ENCODE measurements at places on chromosomes 11 and 22.
A peak's percentile ranks its signal among the peaks of the same experiment; 100 is the strongest.

- no peak for DNase-seq
Measured at GRCh38 chr22:19042285-19043120, 79.7 kb downstream of the DGCR2 start.

- no peak for DNase-seq
Measured at GRCh38 chr11:96134602-96135001, 208.4 kb downstream of the MAML2 start.

DNA sequence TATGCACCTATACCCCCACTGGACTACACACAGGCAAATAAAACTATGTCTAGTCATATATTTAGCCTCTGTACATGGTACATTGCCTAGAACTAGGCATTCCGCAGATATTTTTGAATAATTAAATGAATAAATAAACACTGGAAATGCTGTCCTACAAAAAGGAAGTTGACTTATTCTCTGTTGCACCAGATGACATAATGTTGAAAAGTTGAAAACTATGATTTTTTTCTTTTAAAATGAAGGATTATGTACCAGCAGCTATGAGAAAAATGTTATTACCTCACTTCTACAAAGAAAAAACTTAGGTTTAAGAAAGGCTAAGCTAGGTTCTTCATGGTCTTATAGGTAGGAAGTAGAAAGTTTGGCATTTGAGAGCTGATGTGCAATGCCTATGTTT, 856.6 kb downstream of the METTL15 start:
- DNase-seq, result no peak

- no peak for DNase-seq
Measured at GRCh38 chr11:133020372-133020714, 512.0 kb downstream of the OPCML start.

DNA sequence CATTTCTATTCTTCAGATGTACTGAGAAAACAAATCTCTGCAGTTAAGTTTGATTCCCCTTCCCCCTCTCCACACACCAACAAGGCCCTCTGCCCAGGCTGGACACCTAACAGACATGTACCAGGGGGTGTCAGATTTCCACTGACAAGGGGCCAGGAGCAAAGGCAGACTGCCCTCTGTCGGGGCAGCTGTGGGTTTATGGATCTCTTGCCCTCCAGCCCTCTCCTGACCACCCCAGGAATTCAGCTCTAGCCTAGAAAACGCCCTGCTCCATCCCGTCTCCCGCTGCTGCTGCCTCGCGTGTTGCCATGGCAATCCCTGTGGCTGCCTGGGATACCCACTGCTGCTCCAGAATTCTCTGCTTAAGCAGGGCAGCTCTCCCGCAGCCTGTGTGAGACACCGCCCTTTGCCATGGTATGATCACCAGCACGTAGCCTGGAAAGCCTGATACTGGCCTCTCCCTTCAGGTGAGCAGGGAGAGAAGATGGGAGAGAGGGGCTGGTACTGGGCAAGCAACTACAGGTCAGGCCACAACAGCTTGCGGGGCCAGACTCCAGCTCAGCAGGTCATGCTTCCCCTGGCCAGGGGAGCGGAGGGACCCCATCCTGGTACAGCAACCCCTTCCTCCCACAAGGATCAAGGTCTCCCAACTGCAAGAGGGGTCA, 41.6 kb downstream of the BUD13 start:
- DNase-seq, result peak; percentile 69

DNA sequence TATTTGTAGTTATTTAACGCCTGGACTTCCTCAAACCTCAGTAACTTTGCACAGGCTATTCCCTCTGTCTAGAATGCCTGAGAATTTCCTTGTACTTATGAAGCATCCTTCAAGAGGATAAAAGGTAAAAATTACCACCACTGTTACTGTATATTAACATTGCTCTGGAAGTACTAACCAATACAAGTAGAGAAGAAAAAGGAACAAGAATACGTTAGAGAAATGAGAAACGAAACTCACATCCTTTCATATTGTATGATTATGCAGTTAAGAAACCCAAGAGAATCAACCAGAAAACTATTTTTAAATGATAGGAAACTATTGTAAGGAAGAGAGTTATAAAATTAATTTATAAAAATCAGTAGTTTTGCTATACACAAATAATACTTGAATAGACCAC, 48.2 kb upstream of the OR5P2 start:
- DNase-seq, result no peak

GRCh38 chr11:40215556-40215955, 1243.9 kb downstream of the LRRC4C start:
- DNase-seq, result no peak

DNA sequence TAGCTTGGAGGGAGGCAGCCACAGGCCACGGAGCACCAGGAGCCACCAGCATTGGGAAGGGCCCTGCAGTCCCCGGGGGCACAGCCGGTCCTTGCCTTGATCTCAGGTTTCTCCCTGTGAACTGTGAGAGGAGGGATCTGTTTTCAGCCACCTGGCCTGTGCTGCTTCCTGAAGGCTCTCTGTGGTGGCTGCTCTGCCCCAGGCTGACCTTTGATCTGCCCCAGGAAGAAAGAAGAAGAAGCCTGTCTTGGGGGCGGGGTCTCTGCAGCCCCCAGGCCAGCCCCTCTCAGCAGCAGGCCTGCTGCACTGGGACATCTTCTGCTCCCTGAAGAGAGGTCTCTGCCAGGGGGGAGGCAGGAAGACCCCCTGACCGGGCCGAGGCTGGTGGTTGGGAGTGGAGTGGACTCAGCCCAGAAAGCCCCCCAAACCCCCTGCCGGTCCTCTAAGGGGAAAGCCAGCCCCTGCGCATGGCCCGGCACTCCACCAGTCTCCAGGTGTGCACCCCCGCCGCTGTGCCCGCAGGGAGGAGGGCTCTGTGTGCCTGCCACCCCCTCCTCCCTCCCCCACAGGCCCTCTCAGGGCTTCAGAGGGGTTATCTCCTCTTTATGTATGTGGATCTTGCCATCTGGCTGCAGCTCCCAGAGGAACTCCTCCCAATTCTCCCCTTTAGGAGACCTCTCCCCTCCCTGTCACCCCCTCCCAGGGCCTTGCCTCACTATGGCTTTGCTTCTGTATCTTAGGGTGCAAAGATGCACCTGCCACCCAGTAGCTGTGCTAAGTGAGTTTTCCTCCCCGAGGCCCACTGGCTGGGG, 675.3 kb downstream of the BRD1 start:
- DNase-seq, result no peak

DNA sequence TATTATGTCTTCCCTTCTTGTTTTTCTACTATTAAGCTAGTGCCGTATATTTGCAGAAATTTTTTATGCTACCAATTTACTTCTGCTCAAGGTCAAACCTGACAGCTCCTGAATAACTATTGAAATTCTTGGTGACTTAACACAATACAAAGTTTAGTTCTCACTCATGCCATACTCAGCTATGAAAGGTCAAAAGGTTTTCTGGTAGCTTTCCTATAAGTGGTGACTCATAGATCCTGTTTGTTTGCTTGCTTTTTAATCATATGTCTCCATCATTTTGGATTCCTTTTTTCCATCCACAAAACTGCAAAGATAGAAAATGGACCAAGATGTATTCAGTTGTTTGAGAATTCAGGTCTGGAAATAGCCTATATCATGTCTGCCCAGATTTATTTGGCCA, 855.8 kb upstream of the LRRC4C start:
- no peak for DNase-seq

DNA sequence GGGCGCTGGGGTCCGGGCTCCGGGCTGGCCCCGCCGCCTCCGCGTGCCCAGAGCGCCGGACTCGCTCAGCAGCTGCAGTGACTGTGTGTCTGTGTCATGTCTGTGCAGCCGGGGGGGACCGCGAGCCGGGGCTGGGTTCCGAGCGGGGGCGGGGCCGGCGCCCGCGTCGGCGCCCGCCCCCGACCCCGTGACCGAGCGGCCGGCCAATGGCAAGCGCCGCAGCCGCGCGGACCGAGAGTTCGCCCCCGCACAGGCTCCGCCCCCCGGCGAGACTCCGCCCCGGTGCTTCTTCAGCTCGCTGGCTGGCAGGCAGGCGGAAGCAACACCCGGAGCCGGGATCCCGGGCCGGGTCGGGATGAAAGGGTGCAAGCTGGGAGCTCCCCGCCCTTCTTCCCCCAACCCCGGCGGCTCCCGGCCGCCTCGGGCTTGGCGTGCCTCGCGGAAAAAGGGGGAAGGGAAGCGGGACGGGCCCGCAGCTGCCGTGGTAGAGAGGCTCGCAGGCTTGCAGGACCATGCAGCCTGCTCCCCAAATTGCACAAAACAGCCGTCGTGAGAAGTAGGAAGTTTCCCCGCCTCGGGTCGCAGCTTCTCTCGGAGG, 750 bp upstream of the LARGE1 start:
- peak; percentile 93 for DNase-seq
